NCI-H1105 treated with DMSO at 0.1 percent for 48 hours (cell line): ENCODE measurements at places on chromosomes 2 and 18.

- no peak for DNase-seq
Measured at GRCh38 chr18:50008306-50008705, 186.6 kb downstream of the MYO5B start.

DNA sequence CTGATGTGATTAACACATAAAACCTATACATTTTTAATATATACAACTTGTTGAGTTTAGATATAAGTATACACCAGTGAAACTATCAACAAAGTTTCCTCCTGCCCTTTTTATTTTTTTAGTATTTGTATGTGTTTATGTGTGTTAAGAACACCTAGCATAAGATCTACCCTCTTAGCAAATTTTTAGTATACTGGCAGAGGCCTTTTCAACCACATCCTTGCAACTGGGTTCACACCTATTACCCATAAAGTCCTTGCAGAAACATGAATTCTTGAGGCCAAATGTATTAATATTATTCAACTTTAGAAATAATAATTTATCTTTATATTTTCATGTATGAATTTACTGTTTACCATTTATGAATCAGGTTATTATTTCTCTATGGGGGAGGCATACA is 119.7 kb upstream of the CRIM1 start:
- DNase-seq = no peak

GRCh38 chr2:151344906-151345305 is 12.5 kb upstream of the TNFAIP6 start:
- DNase-seq = no peak

DNA sequence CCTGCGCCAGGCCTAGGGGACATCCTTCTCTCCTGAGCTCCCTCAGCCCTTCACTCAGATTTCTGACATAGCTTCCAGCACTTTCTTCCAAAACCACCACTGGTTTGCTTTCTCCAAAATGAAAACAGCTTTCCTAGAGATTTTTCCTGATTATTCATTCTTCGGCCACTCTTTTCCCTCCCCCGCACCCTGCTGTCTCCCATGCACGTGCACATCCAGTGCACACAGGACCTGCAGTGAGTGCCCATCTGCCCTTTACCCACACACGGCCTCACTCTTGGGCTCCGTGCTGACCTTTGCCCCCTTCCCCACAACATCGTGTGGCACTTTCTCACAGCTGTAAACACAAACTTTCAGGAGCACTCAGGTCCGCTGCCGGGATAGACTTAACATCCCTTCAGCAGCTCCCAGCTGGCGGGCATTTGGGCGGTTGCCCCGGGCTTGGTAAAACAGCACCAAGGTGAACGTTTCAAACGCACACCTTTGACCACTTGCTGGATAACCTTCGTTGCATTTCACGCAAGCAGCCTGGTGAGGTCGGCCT is 25.8 kb downstream of the KIF1A start:
- no peak for DNase-seq

GRCh38 chr2:208129744-208130711 is at the start of gene CRYGC:
TSS of gene CRYGC (minus strand) at chr2:208129828. CDS start at chr2:208129792, 36 bp downstream.
- DNase-seq = no peak

DNA sequence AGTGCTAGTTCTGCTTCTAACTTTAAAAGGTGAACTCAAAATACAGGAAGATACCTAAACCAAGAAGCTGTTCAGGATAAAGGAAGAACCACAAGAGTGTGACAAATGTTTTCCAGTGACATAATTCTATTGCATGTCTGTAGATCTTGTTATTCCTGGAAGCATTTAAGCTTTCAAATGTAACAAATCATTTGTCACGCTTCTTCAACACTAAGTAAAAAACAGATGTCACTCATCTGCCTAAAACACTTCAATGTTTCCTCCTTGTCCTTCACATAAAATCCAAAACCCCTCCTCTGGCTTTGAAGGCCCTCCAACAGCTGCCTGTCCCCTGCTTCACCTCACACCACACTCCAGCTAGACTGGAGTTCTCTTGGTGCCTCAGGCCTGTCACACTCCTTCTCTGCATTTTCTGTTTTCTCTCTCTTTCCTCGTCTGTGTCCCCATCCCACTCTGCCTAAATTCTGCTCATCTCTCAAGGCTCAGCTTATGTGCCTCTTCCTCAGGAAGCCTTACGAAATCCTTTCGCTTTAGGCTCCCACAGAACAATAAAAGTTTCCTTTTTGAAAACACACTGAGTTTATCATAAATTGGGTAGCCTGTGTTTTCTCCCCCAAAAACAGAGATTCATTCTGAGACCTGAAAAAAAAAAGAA is 6.4 kb upstream of the CLEC4F start:
- DNase-seq = no peak

- no peak for DNase-seq
Measured at GRCh38 chr2:118535818-118536212, 311.6 kb downstream of the EN1 start.

DNA sequence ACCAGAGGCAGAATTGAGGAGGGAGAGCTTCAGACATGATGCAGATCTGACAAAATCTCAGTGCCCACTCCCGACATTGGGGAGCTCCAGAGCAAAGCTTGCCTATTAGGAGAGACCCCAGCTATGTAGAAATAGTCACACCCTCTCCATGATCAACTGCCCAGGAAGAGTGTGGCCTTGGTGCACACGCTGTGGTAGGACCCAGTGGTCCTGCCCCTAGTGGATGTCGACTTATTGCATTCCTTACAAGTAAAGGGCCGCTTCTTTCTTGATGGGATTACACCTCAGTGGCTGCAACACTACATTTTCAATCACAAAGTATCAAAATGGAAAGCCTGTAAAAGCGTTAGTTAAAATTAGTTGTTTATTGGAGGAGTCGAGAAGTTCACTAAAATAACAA is 64.2 kb downstream of the VRK2 start:
- no peak for DNase-seq

DNA sequence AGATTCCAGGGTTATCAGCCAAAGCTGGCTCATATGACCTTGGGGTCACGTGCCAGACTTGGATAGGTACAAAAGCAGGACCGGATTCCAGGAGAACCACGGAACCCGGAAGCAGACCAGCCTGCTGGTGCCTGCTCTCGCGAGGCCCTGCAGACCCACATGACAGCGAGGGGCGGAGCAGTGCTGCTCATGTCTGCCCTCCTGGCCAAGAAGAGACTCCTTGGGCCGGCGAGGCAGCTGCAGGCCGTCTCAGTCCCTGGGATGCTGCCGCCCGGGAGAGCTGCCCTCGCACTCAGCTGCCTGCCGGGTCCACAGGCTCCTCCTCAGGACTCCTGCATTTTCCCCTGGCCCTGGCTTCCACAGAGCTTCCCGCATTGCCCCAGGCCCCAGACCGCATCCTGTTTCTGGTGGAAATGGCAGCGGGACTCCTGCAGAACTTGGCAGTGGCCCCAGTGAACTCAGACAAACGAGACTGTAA is 739.5 kb downstream of the SOCS6 start:
- no peak for DNase-seq

GRCh38 chr2:240966457-240966905 is 31.9 kb upstream of the SNED1 start:
- no peak for DNase-seq

DNA sequence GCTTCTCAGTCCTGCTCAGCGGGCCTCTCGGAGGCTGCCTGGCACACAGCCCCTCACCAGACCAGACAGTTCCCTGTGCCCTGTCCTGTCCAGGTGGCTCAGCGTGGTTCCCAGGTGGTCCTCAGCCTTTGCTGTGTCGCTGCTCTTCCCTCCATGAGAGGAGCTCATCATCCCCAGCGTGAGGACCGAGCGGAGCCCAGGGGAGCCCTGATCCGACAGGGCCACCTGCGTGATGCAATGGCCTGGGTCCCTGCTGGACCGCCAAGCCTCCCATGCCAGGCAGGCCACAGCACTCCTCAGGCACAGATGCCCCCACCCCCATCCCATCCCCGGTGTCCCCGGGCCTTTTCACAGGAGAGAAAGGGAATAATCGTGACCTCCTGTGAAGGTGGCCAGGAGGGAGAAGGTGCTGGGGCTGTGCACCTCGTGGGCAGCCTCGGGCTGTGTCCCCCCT is 4.3 kb downstream of the GPC1 start:
- DNase-seq = no peak

DNA sequence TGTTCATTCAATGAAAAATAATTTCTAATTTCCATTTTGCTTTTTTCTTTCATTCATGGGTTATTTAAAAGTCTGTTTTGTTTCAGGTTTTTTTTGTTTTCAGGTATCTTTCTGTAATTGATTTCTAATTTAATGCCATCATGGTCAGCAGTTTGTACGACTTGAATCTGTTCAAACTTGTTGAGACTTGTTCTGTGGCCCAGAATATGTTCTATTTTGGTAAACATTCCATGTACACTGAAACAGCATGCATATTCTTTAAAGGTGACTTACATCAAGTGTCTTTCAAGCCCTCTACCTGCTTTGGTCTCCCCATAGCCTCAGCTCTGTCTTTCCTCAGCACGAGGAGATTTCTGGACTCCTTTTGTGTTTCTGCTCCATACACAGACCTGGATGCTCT is 49.1 kb downstream of the CYP1B1 start:
- peak; percentile 13 for DNase-seq

GRCh38 chr2:215529271-215529670 is 93.4 kb upstream of the FN1 start:
- no peak for DNase-seq

- DNase-seq = no peak
Measured at GRCh38 chr18:47248604-47249313, 2.7 kb downstream of the SKOR2 start.

DNA sequence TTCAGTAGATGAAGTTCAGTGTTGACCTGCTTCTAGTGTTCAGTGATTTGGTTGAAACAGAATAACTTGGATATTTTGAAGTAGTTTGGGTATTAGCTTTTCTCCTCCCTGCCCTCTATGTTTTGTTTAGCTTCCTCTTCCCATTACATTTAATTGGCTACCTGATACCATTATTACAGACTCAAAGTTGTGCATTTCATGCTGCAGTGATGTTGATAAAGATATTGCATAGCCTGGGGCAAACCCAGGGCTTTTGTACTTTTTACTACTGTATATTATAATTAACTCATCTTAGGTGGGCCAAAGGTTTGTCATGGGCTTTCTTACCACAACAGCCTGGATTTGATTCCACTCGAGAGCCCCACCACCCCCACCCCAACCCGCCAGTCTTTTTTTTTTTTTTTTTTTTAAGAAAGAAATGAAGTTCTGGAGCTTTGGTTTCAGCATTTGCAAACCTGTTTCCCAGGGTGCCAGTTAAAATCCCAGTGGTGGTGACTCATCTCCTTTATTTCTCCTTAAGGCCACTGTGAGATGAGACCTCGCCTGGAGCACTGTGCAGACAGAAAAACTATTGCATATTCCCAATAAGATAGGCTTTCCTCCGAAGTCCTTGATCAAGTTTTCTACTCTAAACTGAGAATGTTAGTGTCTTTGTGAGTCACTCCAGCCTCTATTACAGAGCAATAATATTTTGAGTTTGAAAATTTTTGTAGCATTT is 393.7 kb upstream of the FANCL start:
- peak; percentile 57 for DNase-seq

DNA sequence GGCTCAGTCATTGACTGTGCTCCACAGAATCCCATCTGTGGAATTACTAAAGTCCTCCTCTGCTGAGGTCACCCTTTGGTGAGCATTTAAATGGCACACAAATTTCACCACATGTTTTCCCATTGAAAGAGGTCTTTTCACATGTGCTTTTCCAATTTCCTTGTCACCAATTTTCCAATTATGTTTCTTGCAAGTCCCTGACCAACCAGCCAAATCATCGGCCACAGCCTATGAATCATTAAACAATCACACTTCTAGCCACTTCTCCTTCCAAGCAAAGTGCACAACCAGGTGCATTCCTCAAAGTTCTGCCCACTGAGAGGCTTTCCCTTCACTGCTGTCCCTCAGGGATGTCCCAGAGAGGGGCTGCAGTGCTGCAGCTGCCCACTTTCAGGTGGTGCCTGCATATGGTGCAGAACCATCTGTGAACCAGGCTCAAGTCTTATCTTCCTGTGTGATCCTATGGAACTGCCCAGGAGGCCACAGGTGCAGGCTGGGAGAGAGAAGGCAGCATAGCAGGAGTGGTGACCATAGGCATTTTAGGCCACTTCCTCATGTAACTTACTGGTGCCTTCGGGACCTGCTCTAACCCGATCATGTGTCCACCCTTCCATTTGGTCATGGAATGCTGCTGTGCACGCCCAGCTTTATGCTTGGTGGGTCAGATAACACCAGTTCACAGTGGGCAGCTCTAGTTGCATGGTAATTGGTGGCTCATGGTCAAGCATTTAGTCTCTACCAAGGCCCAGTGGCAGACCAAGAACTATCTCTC is 153.0 kb downstream of the SEPTIN10 start:
- DNase-seq = no peak

GRCh38 chr2:65754219-65754618 is 321.8 kb upstream of the SPRED2 start:
- DNase-seq = no peak

DNA sequence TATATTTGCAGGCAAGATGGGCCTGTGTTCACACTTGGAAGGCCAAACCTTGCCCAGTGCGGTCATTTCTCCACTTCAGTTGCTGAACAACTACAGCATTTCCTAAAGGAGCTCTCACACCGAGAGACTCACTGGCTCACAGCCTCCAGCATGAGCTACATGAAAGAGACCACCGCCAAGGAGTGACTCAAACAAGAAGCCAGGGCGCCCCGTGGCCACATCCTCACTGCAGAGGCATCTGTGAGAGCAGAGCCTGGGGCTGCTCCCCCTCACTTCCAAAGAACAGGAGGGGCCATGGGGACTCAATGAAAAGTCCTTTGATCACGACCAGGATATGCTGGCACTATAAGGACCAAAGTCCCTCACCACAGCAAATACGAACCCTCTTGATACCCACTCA is 50.0 kb downstream of the TMEM163 start:
- no peak for DNase-seq

- DNase-seq = no peak
Measured at GRCh38 chr18:7273301-7273921, 42.5 kb downstream of the LRRC30 start.

DNA sequence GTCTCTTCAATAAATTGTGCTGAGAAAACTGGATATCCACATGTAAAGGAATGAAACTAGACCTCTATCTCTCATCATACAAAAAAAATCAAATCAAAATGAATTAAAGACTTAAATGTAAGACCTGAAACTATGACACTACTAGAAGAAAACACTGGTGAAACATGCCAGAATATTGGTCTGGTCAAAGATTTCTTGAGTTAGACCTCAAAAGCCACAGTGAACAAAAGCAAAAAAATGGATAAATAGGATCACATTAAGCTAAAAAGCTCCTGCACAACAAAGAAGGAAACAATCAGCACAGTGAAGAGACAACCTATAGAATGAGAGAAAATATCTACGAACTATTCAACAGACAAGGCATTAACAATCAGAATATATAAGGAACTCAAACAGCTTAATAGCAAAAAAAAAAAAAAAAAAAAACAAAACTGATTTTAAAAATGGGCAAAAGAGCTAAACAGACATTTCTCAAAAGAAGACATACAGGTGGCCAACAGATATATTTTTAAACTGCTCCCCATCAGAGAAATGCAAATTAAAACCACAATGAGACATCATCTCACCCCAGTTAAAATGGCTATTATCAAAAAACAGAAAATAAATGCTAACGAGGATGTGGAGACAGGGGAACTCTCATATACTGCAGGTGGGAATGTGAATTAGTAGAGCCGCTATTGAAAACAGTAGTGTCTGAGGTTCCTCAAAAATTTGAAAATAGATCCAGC is 66.3 kb downstream of the NCKAP1 start:
- no peak for DNase-seq
